ENCODE measurements at places on chromosomes 3 and 15.

GRCh38 chr15:91559066-91559465 is 294.4 kb upstream of the SLCO3A1 start:
- DNase-seq = no peak

GRCh38 chr15:70340494-70340870 is 242.8 kb upstream of the TLE3 start:
- DNase-seq = no peak

DNA sequence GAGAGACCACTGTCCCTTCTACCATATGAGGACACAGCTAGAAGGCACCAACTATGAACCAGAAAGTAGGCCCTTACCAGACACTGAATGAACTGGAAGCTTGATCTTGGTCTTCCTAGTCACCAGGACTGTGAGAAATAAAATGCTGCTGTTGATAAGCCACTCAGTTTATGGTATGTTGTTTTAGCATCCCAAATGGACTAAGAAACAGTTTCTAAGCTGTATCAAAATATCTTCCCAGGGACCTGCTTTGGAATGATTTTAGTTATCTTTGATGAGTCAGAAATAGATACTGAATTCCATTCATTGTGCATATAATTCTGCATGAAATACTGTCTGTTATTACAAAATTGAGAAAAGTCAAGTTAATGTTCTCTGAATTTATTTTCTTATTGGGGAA is 18.6 kb downstream of the WDR76 start:
- no peak for DNase-seq

DNA sequence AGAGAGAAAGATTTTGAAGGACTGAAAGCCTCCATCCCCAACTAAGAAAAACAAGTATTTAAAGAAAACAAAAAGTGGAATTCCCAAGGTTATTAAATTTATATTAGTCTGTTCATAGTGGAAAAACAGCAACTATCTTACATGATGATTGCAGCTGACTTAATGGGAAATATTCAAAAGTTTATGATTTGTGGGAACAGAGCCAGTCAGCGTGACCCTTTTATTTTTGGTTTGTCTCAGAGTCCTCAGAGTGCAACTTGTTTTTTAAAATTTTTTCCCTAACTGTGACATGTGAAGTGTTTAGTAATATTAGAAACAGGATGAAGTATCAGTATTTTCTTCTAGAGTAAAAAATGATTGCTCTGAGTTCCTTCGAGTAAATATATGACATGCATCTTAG is 441.9 kb upstream of the MCTP2 start:
- DNase-seq = no peak

DNA sequence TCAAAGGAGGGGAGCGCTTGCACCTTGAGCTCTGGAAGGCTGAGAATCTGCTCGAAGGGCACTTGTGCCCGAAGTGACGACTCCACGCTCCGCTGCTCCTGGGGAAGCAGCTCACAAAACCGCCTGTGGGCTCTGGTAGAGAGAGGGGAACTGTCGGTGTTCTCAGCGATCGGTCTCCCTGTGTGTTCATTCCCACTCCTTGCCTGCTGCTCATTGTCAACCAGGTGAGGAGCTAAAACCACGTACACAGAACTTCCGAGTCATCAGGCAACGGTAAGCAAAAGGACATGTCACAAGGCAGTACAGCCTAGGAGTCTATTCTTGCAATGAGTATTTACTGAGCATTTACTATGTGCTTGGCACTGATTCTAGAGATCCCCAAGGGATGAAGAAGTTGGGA is 1.5 kb downstream of the CIB1 start:
- no peak for DNase-seq

DNA sequence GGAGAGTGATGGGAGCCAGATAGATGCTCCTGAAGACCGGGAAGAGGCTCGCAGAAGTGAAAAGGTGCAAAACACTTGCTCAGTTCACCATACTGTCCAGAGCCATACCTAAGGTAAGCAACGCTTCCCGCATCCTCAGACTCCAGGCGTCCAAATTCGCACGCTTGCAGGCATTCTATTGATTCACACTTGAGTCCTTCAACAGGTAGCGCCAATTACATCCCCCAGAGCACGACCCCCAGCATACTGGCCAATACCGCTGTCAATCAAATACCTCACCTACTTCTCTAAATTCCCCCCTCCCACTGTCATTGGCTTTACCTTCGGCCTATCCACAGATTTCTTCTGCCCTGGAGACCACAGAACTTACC is 361 bp upstream of the STXBP5L start:
- DNase-seq = peak; percentile 100

GRCh38 chr3:140377644-140378043 is 300.2 kb upstream of the TRIM42 start:
- DNase-seq = peak; percentile 16

GRCh38 chr15:73927003-73927475 is 777 bp downstream of the LOXL1 start:
- peak; percentile 70 for DNase-seq

DNA sequence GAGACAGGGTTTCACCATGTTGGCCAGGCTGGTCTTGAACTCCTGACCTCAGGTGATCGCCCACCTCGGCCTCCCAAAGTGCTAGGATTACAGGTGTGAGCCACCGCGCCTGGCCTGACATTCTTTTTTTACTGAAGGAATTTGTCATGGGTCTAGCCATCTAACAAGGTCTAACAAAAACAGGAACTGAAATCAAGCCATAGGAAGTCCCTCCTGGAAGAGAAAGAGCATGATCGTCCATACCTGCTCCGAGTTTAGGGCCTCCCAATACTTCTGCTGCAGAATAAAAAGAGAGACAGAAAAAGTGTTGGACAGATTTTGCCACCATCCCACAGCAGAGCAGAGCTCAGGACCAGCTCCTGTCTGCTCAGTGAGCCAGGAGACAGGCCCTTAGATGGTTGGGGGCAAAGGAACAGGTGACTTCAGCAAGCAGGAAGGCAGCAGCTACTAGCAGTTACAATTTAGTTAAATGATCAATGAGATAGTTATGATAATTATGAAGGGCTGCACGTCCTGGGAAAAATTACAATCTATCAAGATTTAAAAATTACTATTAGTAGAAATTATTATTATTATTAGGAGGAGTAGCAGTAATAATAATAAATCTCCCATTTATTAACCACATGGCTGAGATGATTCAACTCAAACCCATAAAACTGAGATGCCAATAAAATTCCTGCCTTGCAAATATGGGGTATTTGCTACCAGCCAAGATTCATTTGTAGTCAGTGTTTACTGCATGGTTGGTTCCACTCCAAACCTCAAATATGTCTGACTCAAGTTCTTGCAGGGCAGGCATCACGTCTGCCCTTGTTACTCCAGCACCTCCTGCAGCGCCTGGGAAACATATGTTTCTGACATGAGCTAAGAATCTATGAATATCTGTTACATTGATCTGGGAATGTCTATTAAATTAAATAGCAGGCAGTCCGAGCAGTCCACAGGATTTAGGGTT is 40.1 kb downstream of the TMEM44 start:
- no peak for DNase-seq
